Nucleus accumbens (tissue), 56 donors: ENCODE measurements at places on chromosomes 3 and 15.

DNA sequence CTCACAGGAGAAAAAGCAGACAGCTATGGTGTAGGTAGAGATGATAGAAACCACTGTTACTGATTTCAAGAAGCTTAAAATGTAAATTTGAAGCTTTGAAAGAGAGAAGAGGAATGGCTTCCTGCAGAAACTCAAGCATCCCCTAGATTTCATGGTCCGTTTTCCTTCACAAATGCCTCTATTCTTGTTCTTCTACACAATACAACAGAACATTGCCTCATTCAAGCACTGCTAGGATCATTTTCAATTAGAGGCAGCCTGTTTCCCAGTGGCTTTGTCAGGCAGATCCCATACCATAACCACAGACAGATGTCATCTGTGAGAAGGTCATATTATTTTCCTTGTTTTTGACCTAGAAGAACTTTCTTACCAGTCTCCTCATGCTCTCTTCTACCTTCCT lies 77.9 kb upstream of the SPRED1 start:
- DNase-seq: no peak

GRCh38 chr15:43941555-43941954 lies 114.8 kb downstream of the WDR76 start:
- no peak for DNase-seq

- DNase-seq: peak; percentile 26
These were observed 64.0 kb upstream of the C15orf61 start for GRCh38 chr15:67456677-67457529.

DNA sequence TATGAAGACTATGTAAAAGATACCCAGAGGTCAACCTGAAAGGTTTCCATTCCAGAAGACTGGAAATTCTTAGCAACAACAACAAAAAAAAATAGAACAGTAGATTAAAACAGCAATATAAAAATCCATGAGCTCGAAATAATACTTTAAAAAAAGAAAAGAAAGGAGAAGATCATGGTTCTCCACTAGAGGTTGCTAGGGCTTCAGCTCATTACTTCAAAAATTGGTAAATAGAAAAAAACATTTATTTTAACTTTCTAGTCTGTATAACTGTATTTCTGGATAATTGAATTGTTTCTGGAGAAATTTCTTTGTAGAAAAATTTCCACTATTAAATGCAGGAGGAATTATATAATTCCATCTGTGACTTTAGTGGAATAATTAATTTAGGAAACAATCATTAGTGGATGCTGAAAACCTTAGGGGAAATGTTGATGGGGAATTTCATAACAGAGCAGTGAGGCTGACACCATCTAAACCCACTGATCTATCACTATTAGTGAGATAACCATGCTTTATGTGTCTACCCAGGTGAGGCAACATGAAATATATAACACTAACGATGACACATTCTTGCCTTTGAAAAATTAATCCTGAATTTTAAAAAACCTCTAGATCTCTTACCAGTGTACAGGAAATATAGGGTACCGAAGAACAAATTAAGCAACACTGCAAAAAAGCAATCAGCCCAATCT lies 62.5 kb upstream of the SNRK start:
- no peak for DNase-seq

GRCh38 chr15:45869034-45869668 lies 234.3 kb downstream of the SQOR start:
- no peak for DNase-seq

DNA sequence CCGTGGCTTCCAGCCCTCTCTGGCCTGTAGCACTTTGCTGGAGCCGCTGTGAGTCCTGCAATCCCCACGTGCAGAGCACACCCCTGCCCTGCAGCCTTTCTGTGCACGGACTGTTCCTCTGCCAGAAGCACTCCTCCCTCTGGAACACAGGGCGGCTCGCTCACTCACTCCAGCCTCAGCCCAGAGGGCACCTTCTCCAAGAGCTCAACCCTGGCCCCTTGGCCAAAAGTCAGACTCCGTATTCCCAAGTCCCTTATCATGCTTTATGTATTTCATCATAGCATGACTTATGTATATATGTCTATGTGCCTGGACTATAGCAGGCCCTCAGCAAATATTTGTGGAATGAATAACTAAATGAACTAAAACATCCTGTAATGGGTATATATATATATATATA lies 63.2 kb downstream of the ASB7 start:
- no peak for DNase-seq

- no peak for DNase-seq
These were observed 2.7 kb downstream of the GAP43 start for GRCh38 chr3:115626006-115626409.

GRCh38 chr3:5798809-5799208 lies 611.3 kb downstream of the EDEM1 start:
- no peak for DNase-seq

- DNase-seq: no peak
These were observed 189.6 kb downstream of the GHSR start for GRCh38 chr3:172258624-172259023.

DNA sequence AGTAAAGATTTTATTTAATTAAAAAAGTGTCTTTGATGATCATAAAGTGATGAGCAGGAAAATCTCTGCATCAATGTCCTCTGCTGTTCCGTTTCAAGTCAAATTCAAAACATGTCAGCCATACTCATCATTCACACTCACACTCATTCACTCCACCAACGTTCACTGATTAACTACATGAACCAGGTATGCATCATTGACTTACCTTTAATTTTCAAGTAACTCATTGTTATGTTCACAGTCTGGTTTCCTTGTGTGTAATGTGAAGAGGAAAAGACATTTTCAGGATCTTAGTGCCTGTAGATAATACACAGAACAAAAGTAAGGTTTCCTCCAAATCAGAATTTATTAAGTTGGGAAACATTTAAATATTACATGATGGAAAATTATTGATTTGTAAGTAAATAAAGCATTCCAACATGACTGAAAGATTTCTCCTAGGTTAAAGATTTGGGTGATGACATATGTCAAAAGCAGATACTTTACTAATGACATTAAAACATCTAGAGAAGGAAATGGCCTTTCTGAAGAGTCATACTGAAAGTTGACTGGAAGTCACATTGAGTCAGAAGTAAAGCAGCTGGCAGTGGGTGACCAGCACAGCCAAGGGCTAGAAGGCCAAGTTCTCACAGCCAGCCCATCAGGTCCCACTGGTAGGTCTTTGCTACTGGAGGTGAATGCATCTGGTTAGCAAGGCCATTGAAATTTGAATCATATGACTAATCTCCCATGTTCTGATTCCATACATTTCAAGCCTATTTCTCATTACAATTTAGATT lies 251.9 kb downstream of the CDIN1 start:
- no peak for DNase-seq

DNA sequence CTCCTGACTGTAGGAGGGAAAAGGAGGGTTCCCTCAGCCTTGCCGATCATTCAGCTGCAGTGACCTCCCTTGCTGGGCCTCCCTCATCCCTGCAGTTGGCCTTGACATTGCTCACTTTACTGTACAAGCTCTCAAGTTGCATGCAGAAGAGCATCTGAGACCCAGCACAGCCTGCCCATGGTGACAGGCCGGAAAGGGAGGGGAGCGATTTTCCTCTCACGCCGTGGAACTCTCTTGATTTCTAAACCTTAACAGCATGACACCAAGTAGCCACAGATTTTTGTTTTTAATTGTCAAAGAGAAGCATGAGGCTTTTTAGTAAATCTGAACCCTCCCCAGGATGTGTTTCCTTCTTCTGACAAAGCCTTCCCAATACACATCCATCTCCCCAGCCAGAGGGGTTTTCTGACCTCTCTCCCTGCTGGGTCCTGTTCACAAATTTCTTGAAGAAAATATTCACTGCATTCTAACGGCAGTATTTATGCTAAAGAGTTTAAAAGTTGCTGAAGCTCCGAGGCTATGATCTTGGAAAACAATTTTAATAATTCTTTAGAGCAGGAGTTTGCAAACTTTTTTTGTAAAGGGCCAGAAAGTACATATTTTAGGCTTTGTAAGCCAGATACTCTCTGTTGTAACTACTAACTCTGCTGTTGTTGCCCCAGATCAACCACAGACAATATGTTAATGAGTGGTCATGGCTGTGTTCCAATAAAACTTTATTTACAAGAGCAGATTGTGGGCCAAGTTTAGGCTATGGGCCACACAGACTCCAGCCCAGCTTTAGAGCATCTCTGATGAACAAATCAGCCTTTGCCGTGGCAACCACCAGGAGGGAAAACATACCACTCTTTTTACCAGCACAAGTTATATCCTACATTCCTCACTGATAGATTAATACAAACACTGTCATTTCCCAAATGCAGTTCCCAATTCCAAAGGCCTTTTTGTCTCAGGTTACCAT lies 34.8 kb downstream of the LMCD1 start:
- DNase-seq: no peak

DNA sequence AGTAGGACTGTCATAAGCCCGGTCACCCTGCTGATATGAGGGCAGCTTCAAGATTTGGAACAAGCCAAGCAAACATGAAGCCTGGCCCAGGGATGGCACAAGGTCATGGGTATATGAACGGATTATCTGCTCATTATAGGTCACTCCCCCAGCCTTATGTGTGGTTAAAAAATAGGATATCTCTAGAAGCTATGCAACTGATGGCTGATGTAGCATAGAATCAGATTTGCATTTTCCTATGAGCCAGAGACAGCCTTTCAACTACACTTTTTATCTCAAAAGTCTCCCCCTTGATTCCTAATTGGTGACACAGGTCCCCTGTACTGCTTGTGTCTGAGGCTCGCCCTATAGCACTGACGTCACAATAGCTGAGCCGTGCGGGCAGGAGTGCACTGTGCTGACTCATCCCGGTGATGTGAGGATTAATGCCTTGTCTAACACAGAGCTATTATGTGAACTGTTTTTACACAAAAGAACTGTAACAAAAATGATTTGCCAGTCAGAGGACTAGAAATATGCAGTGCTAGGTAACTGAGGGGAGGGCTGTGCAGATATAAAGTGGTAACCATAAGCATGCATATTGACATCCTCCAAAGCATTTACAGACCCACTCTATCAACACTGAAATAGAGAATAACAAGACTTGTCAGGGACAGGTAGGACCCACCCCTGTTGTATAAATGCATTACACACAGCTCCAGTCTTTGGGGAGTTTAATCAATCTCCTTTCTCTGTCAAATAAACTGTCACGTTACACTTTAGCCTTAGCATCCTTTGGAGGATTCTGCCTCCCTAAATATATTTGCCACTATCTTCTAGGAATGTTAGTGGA lies 204.9 kb downstream of the TIGIT start:
- no peak for DNase-seq

- no peak for DNase-seq
These were observed 111.7 kb downstream of the DNAJB8 start for GRCh38 chr3:128354788-128355542.

- DNase-seq: no peak
These were observed 53.9 kb upstream of the ACKR4 start for GRCh38 chr3:132543011-132543739.

GRCh38 chr15:53196788-53197187 lies 406.7 kb upstream of the ONECUT1 start:
- no peak for DNase-seq

DNA sequence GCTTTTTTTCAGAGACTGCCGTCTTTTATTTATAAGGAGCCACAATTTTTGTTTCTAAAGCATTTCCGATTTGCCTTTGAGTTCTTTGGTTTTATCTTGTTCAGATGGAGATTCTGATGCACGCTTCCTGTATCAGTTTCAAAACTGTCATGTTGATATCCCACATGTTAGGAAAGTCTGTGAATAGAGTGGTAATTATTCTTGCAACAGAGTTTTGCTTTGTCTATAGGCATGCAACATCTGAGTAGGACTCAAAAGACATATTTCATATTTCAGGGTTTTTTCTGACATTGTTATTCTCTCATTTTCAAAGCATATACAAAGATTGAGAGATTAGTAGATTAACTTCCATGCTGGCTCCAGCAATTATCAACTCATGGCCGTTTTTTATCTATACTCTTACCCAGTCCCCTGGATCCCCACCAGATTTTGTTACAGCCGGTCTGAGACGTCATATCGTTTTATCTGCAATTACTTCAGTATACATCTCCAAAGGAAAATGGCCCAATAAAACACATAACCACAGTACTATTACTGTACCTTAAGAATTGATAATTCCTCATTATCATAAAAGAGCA lies 22.4 kb downstream of the PAQR5 start:
- no peak for DNase-seq

DNA sequence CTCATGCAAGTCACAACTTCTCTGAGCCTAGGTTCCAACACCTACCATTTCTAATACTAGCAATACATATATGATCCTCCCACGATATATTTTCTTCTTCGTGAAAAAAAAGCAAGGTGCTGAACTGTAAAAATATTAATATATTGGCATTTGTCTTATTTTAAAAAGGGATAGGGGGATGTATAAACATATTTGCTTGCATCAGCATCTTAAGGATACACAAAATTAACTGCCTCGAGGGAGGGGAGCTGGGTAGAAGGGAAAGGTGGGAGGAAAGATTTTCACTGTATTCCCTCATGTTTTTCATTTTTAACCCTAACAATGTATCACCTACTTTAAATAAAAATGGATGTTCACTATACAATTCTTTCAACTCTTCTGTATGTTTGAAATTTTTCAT lies 1.3 kb downstream of the HACD2 start:
- no peak for DNase-seq

- DNase-seq: no peak
These were observed 97.8 kb downstream of the BBX start for GRCh38 chr3:107620534-107620933.

DNA sequence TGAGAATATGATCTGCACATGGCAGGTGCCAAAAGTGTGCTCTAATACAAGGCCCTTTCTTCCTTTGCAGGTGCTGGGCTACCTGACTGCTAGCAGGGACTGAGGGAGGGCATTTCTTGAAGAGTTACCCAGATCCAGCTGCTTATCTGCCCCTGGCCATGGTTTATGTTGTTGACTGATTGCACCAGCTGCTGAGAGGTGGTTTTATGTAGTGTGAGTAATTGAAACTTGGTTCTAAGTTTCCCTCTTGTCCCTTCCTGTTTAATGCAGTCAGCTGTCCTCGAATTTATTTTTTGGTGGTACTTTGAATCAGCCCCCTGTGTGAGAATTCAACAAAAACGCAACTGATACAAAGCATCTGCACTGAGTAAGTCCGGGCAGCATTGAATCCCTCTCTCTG lies 288.3 kb upstream of the C2CD4B start:
- no peak for DNase-seq

GRCh38 chr3:9172851-9173321 lies 76.6 kb downstream of the SRGAP3 start:
- peak; percentile 11 for DNase-seq

GRCh38 chr3:159029306-159030026 lies 227.6 kb downstream of the MFSD1 start:
- no peak for DNase-seq

GRCh38 chr3:8638994-8639658 lies 5.5 kb downstream of the SSUH2 start:
- no peak for DNase-seq

DNA sequence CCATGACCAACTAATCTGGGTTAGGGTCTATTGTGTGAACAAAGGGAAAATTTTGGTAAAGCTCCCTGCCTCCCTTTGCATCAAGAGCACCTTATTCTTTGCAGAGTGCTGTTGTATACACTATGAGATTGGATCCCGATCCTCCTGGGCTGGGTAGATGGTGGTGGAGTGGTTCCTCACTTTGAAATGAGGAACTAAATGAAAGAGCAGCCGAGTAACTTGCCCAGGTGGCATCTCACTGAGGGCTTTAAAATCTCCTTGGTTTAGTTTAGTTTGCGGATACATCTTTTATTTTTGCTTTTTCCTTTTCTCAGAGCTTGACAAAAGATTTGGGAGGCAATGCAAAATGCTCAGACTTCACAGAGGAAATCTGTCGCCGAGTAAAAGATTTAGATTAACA lies 19.4 kb downstream of the IDH3A start:
- DNase-seq: no peak
